Mucosa of descending colon (tissue), 3 donors: ENCODE measurements at places on chromosomes 7 and 10. TPM values are rescaled to one million over a fixed set of nuclear protein-coding genes. Genes with fewer than 3 reads are reported as not detected.

DNA sequence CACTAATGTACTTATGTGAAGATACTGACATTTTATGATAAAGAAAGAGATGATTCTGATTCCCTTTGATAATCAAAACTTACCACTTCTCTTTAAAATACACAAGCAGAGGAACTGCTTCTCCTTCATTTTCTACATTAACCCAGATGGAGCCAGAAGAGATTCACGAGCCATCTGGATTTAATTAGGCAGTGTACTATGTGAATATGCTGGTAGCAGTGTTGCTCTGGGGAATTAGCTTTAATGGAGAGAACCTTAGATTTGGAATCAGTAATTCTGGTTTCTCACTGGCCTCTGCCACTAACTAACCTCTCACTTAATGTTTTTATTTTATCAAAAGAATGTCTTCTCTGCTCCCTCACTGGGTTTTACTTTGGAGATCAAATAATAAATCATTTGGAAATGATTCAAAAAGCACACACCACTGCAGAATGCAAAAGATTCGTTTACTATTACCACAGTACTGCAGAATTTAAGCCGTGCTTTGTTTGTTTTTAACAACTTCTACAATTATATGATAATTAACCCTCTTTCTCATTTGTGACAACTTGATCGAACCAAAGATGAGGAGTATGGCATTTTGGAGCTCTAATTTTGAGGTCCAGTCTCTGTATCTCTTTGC, 77.5 kb upstream of the PHYHIPL start:
- DNase-seq, result no peak

DNA sequence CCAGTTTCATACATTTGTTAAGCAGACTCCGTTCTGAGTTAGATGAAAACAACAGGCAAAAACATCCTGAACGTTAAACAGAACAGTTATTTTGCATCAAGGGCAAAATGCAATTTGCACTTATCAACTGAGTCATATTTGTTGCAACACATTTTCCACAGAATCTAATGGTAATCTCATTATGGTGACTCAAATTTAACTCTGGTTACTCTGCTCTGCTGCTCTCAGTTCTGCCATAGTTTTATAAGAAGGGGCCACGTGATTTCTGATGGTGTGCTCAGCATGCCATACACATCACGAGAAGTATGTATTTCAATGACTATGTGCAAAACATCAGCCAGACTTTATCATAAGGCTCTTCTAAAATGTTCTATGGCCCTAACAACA, 148.8 kb downstream of the CHCHD3 start:
- DNase-seq, result no peak

DNA sequence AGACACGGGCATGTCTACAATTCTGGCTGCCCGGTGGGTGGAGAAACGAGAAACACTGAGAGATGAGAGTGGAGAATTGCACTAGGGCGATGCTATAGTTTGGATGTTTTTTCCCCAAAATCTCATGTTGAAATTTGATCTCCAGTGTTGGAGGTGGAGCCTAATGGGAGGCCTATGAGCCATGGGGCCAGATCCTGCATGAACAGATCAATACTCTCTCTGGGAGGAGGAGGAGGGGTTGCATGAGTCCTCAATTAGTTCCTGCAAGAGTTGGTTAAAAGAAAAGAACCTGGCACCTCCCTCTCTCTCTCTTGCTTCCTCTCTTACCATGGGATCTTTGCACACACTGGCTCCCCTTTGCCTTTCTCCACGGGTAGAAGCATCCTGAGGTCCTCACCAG, 299.1 kb downstream of the CALN1 start:
- no peak for DNase-seq

GRCh38 chr7:158166386-158167340, 421.0 kb downstream of the PTPRN2 start:
- peak; percentile 66 for DNase-seq

GRCh38 chr7:75943864-75944263, 28.9 kb downstream of the POR start:
- no peak for DNase-seq

DNA sequence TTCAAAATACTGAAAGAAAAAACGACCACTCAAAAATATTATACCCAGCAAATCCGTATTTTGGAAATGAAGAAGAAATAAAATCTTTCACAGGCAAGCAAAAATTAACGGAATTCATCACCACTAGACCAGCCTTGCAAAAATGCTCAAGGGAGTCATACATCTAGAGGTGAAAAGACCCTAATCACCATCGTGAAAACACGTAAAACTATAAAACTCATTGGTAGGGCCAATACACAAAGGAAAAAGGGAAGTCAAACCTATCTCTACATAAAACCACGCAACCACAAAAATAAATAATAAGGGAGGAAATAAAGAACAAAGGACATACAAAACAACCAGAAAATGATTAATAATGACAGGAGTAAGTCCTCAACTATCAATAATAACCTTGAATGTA, 6.6 kb upstream of the AKR1B1 start:
- no peak for DNase-seq

GRCh38 chr10:43153901-43154300, 15.7 kb downstream of the CSGALNACT2 start:
- DNase-seq, result no peak

DNA sequence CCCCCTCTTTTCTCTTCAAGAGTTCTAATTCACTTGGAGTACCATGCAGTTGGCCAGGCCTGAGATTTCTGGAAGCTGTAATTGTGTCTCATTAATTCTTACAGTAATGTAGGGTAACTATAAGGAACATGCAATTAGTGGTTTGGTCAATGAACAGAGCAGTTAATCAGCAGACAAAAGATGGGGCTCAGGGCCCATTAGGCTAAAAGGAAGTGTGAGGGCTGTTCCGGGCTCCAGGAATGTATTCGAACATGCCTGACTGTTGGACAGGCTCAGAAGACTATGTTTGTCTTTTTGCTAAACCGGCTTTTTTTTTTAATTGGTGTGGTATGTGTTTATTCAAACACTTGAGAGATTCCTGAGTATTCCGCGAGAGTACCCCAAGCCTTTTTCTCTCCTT, 42.5 kb upstream of the FZD8 start:
- no peak for DNase-seq

DNA sequence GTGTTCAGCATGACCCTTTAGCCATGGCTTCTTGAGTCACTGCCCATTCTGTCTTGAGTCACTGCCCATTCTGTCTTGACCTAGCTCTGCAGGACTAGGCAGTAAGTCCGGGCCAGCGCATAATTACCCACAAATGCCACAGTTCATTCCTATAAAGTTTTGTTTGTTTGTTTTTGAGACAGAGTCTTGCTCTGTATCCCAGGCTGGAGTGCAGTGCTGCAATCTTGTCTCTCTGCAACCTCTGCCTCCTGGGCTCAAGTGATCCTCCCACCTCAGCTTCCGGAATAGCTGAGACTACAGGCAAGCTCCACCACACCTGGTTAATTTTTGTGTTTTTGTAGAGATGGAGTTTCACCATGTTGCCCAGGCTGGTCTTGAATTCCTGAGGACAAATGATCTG, 32.7 kb upstream of the TARP start:
- no peak for DNase-seq

DNA sequence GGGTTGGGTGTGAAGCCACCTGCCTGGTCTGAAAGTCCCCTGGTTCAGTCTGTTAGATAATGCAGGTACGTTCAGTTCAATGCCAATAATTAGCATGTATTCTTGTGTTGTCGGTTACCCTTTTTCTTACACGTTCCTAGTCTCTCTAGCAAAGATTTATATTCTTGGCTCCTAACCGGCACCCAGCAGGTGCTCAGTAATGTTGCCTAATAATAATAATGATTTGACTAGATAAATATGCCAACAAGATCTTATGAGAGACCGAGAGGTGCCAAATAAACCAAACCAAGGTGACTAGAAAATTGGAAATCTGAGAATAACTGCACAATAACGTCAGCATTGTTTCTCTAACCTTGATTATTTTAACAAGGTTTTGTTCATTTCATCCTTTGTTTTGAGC, 1.1 kb upstream of the SMIM30 start:
- no peak for DNase-seq

DNA sequence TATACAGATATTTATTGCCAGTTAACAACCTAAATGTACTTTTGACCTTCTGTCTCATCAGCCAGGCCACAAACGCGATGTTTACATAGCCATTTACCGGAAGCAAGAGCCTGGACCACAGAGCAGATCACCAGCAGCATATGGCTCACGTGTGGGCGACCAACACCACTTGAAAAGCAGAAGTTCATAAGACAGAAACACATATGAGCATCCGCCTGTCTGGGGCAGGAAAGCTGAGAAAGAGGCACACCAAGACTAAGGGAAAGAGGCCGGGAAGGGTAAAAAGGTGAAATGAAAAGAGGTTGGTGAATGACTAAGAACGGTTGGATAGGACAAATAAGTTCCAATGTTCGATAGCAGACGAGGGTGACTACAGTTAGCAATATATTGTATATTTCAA, 1.3 kb downstream of the ABCB1 start:
- DNase-seq, result peak; percentile 63

DNA sequence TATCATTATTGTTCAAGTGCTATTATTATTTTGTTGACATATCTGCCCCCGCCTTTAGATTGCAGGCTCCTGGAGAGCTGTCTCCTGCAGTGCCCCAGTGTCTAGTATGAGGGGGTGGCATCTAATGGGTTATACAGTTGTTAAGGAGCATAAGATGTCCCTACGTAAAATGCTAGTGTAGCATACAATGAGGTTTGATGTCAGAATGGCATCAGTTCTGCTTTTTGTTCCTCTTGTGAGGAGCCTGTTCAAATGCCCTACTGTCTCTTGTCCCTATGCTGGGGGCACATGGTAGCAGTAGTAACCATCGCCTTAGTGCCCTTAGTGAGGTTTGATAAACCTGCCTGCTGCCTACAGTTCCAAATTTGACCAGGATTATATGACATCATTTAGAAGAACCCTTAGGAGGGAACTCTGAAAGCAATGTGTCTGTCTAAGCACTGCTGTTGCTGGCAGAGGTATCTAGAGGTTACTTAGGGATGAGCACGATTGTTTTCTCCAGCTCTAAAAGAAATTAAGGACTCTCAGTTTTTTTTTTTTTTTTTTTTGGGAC, 9.7 kb downstream of the CREM start:
- DNase-seq, result no peak

DNA sequence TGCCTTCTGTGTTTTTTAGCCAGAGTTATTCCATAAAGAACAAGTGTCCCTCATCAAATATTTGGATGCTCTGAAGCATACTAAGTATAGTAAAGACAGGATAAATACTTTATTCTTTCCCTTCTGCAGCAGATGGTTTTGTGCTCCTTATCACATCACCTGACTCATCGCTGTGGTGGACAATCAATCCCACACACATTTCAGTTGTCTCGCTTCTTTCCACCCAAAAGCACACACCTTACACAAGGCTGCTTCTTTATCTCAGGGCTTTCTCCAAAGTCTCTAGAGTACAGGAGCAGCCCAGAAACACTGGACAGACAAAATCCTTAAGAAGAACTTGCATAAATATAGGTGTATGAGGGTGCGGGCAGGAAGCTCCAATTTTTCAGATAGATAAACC, 43.4 kb downstream of the IGF2BP3 start:
- no peak for DNase-seq

DNA sequence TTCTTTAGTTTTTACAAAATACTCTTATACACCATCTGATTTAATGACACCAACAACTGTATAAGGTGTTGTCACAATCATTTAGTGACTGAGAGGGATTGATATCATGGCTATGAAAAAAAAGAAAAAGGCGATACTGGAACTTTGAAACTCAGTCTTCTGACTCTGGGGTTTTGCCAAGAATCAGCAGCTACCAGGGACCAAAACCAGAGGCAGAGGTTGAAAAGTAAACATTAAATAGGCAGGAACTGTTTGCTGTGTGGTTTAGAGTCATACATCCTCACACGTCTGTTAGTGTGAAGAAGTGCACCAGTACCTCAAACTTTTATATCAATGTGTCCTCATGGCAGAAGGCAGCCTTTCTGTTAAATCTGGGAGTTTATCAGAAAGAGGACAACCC, 19.9 kb upstream of the GGCT start:
- DNase-seq, result no peak

DNA sequence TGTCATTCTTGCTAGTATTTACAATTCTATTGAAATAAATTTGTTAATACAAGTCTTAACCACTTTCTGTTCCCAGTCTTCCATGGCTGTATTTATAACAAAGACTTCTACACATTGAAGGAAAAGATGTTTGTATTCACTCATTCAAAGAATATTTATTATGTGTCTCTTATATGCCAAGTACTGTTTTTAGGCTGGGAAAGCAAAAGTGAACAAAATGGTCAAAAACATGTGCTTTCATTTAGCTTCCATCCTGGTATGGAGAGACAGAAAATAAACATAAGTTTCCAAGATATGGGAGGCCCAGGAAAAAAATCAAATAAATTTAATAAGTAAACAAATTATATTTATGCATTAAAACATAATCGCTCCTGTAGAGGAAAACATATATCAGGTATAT, 22.9 kb downstream of the CPED1 start:
- no peak for DNase-seq

DNA sequence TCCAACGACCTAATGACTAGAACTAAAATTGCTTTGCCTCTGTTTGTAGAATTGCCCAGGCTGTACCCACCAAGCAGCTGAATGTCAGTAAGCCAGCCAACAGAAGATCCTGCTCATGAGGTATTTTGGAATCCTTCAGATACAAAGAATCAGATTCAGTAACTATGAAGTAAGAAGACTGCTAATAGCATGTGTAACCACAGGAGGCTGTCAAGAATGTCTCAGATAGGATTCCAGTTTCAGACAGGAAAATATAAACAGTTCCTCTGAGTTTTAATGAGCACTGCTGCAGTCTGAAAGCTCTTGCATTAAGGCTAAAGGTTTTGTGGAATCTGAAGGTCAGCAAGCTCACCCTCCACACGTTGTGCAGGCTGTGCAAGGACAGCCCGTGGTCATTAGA, 112.6 kb upstream of the ADAM12 start:
- no peak for DNase-seq

DNA sequence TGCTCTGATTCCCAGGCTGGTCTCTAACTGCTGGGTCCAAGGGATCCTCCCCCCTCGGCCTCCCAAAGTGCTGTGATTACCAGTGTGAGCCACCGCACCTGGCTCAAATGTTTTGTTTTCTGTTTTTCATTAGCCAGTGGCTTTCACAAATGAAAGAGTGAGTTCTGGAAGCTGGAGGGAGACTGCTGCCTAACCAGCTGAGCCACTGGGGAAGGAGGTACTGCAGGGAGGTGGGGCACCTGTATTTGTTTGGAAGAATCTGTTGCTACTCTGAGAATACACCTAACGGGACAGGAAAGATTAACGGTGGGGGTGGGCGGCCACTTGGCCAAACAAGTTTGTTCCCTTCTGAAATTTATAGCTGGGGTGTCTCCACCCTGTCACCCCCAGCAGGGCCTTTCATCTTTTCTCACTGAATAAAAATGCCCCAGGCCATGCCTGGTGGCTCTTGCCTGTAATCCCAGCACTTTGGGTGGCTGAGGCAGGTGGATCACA, 4.7 kb downstream of the STOX1 start:
- DNase-seq, result no peak

- DNase-seq, result no peak
Measured at GRCh38 chr10:99172128-99172738, 63.4 kb downstream of the HPSE2 start.

- no peak for DNase-seq
Measured at GRCh38 chr10:79269969-79270368, 77.3 kb upstream of the PPIF start.

- DNase-seq, result no peak
Measured at GRCh38 chr7:50206453-50207250, 97.9 kb upstream of the IKZF1 start.

GRCh38 chr10:122087436-122087835, 98.5 kb downstream of the TACC2 start:
- no peak for DNase-seq

GRCh38 chr7:101128040-101128834, 1.3 kb downstream of the SERPINE1 start:
- DNase-seq, result no peak

The AKR1D1 gene
- not detected for total RNA-seq

The GRID1 gene
- 1.9 TPM for total RNA-seq

The TYW1 gene
- total RNA-seq, result 19.0 TPM

The HOXA7 gene
- total RNA-seq, result 27.9 TPM

The TRIM73 gene
- 3.2 TPM for total RNA-seq
